ENCODE measurements at places on chromosomes 16 and 17.

DNA sequence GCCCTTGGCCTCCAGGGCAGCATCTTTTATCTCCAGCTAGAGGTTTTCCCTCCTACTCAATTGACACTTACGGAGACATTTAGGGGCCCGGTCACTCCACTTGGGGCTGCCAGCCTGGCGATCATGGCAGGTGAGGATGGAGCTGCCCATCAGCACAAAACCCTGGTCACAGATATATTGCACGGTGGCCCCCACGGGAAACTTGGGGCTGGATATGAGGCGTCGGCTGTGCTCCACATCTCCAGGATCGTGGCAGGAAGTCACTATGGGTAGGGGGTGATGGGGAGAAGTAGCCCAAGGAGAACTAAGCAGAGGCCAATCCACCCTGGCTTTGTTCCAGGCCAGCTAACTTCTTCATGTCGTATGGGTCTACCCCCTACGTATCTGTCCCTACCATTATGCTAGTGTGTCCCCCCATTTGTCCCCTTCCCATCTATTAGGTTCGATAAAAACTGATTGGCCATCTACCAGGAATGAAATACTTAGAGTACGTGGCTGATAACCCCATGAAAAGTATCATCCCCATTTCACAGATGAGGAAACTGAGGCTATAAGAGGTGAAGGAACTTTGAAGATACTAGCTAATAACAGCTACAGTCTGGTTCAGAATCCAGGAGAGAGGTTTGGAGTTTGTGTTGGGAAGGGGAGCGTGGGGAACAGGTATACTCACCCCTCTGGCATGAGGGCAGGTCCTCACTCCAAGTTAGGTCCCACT lies 6.1 kb upstream of the PHF12 start:
- no peak for DNase-seq

DNA sequence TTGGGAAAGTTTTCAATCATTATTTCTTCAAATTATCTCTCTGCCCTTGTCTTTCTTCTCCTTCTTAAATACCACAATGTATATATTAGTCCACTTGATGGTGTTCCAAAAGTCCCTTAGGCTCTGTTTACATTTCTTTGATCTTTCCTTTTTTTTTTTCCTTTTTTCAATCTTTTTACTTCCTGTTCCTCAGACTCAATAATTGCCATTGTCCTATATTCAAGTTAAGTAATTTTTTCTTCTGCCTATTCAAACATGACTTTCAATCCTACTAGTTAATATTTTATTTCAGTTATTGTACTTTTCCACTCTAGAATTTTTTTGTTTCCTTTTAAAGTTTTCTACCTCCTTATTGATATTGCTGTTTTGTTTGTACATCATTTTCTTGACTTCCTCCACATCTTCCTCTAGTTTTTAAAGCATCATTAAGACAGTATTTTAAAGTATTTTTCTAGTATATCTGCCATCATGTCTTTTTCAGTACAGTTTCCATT lies 15.8 kb upstream of the UQCRC2 start:
- no peak for DNase-seq

- no peak for DNase-seq
Observed at GRCh38 chr17:34447406-34447805, 84.4 kb upstream of the CCL1 start.

- DNase-seq = no peak
Observed at GRCh38 chr16:55779402-55780094, 53.3 kb downstream of the CES1 start.

GRCh38 chr17:31511580-31511979 lies 120.1 kb downstream of the RAB11FIP4 start:
- no peak for DNase-seq

Data from H7 (cell line).